ENCODE measurements at places on chromosomes 1 and 21.
A peak's percentile ranks its signal among the peaks of the same experiment; 100 is the strongest.

DNA sequence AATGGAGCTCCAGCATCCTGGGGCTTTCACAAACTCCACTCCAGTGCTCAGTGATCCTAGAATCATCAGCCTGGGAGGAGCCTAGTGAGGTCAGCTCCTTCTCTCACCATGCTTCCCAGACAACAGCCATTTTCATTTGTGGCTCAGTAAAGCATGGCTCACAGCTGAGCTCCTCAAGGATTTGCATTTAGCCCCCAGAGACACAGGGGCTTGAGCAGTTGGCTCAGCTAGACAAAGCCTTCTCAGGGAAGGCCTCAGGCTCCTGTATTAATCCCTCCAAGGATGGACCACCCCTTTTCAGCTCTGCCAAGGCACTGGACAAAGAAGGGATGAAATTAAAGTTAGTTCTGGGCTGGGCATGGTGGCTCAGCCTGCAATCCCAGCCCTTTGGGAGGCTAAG lies 39.5 kb downstream of the ERI3 start:
- DNase-seq = no peak

DNA sequence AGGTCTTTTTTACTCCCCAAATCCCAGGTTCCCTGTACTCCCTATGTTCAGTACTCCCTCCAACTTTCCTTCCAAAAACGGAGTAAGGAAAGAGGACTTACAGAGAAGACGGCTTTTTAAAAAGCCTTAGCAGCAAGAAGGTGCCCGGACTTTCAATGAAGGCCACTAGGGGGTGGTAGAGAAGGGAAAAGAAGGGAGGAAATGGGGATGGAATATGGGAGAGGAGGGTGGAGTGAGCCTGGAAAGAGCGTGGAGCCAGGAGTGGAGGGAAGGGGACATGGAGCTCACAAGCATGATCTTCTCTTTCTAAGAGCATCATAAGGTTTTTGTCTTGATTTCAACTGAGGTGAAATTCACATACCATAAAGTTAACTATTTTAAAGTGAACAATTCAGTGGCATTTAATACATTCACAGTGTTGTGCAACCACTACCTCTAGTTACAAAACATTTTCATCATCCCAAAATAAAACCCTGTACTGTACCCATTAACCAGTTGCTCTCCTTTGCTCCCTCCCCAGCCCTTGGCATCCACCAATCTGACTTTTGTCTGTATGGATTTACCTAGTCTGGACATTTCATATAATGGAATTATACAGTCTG lies 129.9 kb downstream of the ZNF281 start:
- peak; percentile 14 for DNase-seq

- no peak for DNase-seq
Measured at GRCh38 chr1:162663086-162663485, 30.8 kb downstream of the DDR2 start.

- no peak for DNase-seq
Measured at GRCh38 chr21:16794950-16795349, 717.9 kb upstream of the CXADR start.

DNA sequence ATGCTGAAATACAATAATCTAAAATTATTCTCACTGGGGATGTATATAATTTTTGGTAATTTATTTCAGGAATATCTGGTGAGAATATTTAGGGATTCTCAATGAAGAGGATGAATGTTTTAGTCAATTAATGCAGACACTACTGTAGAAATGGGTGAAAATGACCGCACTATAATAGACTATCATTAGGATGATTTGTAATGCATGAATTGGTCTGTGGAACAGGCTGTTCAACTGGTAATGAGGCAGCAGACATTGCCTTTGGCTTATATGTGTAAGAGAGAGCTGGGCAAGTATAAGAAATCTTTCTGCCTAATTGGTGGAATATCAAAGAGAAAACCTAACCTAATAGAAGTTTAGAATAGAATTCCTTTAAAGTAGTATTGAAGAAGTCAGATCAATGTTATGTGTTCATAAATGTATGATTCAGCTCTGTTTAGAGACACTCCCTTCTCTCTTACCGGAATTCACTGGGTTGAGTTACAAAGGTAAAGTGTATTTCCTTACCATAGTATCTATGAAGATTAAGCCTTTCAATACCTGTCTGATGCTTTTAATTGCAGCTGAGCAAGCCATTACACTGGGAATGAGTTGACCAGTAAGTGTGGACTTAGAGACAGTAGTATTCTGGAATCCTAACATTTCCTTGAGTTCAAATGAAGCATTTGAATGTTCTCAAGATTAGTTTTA lies 274.5 kb downstream of the S1PR1 start:
- no peak for DNase-seq

- DNase-seq = no peak
Measured at GRCh38 chr1:17591814-17592430, 52.4 kb downstream of the ARHGEF10L start.

GRCh38 chr1:200028586-200029034 lies 1.1 kb downstream of the NR5A2 start:
- DNase-seq = no peak

DNA sequence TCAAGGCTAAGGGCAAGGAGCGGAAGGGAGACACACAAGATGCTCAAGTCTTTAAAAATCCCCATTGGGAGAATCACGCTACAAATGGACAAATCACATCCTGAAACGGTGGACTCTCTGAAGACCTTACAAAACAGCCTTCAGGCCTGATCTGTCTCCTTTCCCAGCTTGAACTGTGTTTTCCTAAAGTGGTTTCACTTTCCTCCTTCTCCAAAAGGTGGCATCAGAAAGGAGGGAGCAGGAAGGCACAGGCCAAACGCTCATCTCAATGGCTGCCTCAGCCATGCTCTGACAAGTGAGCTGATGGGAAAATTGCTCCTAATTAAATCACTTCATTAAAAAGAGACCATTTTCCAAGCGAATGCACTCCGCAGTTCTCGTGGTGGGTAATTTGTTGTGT lies 47.7 kb downstream of the UTP25 start:
- peak; percentile 89 for DNase-seq

GRCh38 chr1:33055210-33056008 lies 18.7 kb upstream of the AK2 start:
- peak; percentile 87 for DNase-seq

DNA sequence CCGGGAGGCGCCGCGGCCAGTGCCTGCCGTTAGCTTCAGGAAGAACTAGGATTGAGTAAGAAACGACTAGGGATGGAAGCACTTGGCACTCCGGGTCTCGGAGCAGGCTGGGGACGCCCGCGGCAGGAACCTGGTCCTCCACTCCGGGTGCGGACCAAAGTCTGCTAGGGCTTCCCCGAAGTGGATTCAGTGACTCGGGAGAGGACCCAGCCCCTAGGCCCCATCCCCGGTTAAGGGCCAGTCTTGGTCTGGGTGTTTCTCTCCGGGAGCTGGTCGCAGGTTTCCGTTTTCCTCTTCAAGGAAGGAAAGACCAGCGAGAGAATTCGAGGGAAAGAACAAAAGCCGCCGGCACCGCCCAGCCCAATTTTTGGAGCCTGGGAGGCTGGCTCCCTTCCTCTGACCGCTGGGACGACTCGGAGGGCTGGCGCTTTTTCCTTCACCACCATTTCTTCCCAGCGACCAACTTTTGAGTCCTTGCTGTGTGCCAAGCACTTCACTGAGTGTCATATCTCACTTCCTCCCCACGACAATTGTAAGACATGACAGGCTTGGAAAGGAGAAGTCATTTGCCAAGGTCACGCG lies 16.8 kb upstream of the STMN1 start:
- DNase-seq = peak; percentile 76

- no peak for DNase-seq
Measured at GRCh38 chr1:86416343-86416742, 7.6 kb upstream of the CLCA2 start.

- DNase-seq = peak; percentile 53
Measured at GRCh38 chr1:46131712-46132528, 509 bp downstream of the PIK3R3 start.

DNA sequence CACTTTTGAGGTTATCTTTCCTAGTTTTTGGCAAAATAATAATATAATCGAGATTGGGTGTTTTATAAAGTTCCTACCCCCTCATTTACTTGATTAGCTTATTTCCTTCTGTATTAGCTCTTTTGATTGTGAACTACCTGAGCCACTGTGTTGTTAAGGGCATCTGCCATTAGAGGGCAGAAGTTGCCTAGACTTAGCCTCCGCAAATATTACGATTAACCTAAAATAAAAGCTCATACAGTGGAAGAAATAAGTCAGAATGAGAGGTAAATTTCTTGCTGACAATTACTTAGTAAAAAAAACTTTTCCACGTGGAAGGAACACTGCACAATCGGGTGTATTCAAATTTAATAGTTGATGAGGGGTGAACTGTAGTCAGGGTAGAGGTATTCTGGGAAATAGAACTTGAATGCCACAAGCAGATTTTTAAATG lies 2.3 kb downstream of the H3-3A start:
- DNase-seq = peak; percentile 86

- no peak for DNase-seq
Measured at GRCh38 chr1:33944846-33945245, 81.0 kb downstream of the HMGB4 start.

GRCh38 chr1:51442198-51442597 lies 76.9 kb downstream of the EPS15 start:
- no peak for DNase-seq

GRCh38 chr21:38800924-38801744 lies 4.6 kb upstream of the ETS2 start:
- no peak for DNase-seq

DNA sequence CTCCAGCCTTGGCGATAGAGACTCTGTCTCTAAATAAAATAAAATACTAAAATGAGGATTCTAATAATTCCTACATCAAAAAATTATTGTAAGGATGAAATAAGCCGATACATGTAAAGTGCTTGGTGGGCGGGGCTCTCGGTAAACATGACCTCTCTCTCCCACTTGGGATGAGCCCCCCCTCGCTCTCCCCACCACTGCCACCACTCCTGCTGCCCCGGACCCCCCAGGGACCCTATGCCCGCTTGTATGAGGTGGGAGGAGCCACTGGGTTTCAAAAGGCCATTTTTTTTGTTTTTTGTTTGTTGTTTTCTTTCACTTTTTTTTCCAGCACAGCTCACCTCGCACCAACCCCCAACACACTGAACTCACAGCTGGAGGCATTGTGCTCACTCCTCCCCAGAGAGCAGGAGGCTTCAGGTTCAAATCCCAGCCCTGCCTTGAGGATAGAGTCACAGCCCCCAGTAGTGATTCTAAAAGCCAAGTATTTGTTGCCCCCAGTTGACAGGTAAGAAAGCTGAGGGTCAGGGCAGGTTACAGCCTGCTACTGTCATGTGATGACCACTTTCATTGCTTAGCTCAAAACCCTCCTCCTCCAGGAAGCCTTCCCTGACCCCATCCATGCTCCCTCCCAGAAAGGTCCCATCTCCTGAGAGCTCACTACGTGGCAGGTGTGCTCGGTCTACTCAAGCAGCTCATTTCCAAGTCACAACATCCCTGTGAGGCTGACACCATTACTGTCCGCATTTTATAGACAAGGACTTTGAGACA lies 4.2 kb downstream of the SDC3 start:
- no peak for DNase-seq

DNA sequence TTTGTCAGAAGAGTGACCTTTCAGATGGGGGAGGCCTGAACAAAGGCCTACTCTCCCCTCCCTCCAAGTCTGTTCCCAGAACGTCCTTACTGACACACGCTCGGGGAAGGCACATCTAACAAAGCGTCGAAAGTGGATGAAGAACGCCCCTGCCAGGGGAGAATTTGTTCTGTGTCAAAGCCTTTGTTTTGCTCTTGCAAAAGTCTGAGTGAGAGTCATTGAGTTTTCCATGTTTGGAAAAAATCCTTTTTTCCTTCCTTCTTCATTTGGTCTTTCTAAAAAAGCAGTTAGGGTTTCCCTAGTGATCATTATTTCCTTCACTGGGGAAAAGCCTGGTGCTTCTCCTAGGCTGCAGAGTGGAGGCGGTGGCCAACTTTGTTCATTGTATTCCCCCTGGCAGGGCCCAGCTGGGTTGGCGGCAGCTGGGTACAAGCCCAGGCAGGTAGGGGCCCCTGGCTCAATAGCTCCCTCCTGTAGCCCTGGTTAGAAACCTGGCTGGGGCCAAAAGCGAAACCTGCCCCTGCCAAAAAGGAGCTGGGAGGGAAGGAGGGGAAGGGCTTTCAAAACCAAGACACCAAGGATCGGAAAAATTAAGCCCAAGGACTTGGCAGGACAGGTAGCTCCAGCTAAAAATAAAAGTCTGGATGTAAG lies 81.1 kb downstream of the ITPKB start:
- DNase-seq = no peak

GRCh38 chr1:206021008-206021625 lies 2.6 kb downstream of the CTSE start:
- DNase-seq = no peak

DNA sequence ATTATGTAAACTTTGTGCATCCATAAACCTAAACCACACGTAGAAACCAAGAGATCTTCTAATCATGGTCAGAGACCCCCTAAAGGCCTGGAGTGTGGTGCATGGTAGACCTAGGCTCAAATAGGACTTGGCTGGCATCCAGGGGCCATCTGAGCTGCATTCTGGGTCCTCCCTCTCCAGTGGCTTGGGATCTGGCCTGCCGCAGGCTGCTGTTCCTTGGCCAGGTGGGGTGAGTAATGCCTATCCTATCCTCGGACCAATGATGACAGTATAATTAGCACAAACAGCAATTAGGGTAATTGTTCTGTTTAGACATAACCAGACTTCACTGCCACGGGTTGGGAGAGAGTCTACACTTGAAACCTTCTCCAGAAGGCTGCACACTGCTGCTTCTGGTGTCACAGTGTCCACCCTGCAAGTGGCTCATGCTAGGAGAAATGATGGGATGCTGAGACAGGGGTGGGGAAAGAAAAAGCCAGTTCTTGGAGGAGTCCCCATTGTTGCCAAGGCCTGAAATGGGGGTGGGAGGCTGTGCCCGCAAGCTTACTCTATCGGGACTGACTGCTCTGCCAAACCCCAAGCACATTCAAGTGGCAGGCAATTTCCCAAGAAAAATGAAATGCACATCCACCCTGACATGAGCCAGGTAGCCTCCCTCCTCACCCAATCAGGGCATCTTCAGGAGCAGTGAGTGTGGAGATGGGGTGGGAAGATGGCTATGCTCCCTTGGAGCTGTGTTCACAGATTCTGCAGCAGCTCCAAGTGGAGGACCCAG lies 12.5 kb upstream of the PKP1 start:
- DNase-seq = no peak

GRCh38 chr1:97913506-97914139 lies 7.2 kb downstream of the DPYD start:
- DNase-seq = no peak

GRCh38 chr21:35138665-35139381 lies 89.7 kb upstream of the RUNX1 start:
- DNase-seq = no peak

GRCh38 chr1:10516925-10517676 lies 42.4 kb downstream of the PEX14 start:
- DNase-seq = no peak

- DNase-seq = peak; percentile 87
Measured at GRCh38 chr1:211680752-211681327, 5.4 kb upstream of the NEK2 start.

- DNase-seq = peak; percentile 74
Measured at GRCh38 chr1:169108863-169109560, 2.5 kb downstream of the ATP1B1 start.

DNA sequence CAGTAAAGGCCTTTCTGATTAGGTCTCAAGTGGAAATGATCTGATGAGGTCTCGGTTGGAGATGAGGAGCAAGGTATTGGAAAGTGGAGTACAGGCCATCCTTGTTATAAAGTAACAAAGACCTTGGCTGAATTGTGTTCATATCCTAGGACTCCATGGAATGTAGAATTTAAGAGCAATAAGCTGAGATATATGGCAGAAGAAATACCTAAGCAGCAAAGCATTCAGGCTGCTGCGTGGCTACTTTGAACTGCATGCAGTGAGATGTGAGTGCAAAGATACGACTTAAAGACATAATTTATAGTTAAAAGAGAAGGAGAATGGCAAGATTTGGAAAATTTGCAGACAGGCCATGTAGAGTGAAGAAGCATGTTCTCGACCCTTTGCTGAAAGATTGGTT lies 11.2 kb upstream of the XPR1 start:
- DNase-seq = no peak
